ENCODE measurements at places on chromosomes 4 and X. TPM values are rescaled to one million over a fixed set of nuclear protein-coding genes. Genes with fewer than 3 reads are reported as not detected.
A peak's percentile ranks its signal among the peaks of the same experiment; 100 is the strongest.

DNA sequence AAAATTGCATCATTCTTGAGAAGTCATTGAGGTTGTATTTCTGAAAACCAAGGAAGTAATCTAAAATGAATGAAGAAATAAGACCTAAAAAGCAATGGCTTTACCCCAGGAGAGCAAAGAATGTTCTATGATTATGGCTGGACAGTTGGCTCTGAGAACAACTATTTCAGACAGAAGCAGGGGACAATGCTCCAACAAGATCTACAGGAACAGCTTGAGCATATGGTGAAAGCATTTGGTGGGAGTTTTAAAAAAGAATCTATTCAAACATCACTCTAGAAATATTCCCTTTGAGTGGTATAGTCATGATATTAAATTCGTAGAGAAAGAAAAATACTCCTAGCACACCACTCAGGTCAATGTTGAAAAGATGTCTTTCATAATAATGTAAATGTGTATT, 26.7 kb downstream of the DYNLT3 start:
- no peak for DNase-seq

DNA sequence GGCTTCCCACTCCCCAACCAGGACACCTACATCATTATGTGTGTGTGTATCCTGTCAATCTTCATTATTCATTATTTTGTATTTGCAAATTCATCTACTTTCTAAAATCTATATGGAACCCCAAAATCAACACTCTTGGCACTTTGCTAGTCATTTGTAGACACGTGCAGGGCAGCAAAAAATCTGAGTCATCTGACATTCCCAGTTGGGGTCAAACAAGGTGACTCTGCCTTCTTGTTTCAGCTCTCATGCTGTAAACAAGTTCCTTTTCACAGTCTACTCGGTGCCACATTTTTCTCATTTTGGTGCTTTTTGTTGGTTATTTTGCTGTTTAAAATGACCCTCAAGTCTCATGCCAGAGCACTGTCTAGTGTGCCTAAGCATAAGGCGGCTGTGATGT, 5.9 kb downstream of the MRFAP1L1 start:
- no peak for DNase-seq

- no peak for DNase-seq
Observed at GRCh38 chr4:113101669-113102068, 52.2 kb downstream of the ANK2 start.

- DNase-seq = no peak
Observed at GRCh38 chr4:101191302-101192098, 155.8 kb downstream of the PPP3CA start.

DNA sequence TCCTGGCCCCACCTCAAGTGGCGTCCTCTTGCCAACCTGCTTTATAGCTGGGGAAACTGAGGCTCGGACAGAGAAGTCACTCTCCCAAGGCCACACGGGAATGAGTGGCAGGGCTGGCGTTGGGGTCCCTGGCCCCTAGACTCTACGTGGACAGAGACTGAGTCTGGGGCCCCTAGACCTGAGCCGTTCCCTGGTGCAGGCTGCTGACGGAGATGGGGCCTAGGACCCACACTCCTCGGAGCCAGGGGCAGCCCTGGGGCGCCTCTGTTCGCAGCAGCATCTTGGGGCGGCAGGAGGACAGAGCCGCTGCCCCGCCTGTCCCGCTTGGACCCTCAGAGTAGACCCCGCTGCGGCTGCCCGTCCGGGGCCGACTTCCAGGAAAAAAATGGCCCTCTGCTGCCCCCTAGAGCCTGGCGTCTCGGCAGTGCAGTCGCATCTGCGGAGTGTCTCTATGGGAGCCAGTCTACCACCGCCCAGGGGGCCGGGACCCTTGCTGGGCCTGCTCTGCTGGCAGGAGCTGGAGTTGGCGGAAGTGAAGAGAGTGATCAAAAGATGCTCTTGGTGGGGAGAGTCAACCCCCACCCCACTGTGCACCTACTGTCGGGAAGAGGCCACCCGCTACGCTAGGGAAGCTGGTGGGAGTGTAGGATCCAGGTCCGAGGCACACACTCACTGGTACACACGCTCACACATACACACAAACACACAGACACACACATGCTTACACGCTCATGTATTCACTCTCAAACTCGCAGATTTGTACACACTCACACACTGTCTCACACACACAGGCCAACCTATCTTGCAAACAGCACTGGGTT, 220.1 kb downstream of the AFAP1 start:
- DNase-seq = peak; percentile 70

DNA sequence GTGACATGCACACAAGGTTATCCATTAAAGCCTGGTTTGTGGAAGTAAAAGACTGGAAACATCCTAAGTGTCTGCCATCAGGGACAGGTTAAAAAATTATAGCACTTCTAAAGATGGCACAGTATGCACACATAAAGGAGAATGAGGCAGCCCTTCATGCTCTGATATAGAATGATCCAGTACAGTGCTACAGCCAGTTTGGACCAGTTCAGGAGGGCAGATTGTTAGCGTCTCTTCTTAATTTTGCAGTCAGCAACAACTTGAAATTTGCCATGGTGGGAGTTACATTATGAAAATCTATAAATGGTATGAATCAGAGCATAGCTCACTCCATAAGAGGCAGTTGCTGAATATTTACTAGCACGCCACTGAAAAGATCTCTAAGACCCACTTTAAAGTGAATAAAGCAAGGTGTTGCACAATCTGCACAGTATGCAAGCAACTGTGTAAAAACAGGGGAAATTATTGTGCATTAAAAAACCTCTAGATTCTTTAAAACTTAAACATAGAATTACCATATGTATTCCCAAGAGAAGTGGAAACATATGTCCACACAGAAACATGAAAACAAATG, 20.3 kb upstream of the SOD3 start:
- DNase-seq = no peak

DNA sequence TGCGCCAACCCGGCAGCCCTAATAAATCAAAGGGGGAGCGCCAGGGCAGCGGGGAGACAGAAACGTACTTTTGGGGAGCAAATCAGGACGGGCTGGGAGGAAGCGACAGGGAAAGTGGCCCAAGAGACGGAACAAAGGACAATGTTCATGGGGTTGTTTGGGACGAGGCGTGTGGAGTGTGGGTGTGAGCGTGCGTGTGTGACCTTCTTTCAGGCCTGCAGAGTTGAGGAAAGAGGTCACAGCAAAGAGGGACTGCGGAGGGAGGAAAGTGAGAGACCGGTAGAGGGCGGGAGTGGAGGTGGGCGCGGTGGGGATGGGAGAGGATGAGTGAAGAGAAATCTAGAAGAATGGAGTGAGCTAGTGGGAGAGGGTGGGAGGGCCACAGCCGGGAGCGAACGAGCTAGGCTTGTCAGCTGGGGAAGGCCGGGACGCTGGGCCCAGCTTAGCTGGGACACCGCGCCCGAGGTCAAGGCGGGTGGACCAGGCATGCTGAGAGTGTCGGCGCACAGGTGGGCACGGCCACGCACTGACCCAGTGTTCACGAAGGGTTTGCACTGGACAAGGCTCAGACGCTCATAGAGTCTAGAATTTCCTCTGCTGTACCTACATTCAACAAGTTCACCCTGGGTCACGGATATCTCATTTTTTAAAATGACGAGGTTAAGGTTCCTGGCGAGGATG, 14.7 kb upstream of the PITX2 start:
- no peak for DNase-seq

DNA sequence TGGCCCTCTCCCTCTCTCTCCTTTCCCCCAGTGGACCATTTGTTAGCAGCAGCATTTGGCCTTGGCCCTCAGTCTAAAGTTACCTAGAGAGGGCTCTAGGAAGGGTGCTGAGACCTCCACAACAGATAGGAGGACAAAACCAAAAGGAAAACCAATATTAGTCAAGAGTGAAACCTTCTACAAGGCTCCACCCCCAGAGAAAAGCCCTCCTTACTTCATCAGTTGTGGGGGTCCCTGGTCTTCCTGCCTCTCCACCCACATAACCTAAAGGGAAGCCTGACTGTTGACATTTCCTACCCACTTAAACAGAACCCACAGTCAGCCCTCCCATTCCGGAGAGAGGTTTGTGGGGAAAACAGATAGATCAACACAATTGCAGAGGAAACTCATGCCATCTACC, 4.7 kb upstream of the CD40LG start:
- no peak for DNase-seq

GRCh38 chrX:70039758-70040157, 10.0 kb downstream of the AWAT2 start:
- no peak for DNase-seq

DNA sequence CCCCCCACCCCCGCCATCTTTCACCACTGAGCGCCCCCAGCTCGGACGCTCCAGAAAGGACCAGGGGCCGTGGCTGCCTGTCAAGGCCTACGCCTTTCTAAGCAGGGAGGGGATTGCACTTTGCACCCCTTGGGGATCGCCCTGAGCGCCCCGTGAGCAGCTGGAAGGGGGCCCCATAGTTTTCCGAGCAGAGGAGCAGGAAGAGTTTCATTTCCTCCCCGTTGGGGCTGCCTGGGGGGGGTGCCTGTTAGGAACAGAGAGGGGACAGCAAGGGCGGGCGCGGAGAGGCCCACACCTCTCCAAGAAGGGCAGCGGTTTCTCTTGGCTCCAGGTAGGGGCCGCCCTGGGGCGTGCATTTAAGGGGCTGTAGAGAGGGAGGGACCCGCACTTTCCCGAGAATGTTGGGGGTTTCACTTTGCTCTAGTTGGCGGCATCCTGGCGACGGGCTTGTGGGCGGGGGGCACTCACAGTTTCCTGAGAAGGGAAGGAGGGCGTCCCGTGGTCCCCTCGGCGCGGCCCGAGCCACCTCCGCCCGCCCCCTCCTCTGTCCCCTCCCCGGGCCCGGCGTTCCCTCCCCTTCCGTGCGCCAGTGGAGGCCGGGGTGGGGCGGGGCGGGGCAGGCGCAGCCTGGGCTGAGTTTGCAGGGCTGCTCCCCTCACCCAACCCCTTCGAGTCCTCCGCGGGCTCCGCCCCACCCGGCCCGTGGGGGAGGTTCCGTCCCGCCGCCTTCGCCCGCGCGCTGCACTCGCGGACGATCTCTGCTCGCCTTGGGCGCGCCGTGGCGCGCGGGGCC, 82.3 kb upstream of the CD99 start:
- peak; percentile 79 for DNase-seq

DNA sequence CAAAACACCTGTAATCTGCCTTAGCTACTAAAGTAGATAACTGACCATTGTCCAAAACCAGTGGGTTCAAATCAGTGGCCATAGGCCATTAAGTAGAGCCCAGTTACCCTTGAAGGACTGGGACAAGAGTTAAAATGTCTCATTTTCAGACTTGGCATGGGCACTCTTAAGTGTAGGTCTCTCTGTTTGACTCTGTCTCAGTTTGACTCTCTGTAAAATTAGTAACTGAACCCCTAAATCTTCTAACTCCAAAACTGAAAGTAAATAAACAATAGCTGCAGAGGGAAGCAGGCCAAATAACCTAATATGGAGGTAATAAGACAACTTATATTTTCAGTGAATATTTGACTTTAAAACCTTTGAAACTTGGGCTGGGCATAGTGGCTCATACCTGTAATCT, 89.1 kb downstream of the SLC16A2 start:
- no peak for DNase-seq

- peak; percentile 70 for DNase-seq
Observed at GRCh38 chr4:2261110-2261852, 628 bp downstream of the MXD4 start.

- DNase-seq = no peak
Observed at GRCh38 chr4:15575966-15576365, 79.2 kb downstream of the FBXL5 start.

- DNase-seq = no peak
Observed at GRCh38 chrX:107398115-107398514, 51.3 kb upstream of the FRMPD3 start.

- no peak for DNase-seq
Observed at GRCh38 chrX:47145395-47146120, 537 bp downstream of the RBM10 start.

The FDCSP gene
- not detected for total RNA-seq

The ANOS1 gene
- total RNA-seq = 1.6 TPM

The FGFR3 gene
- total RNA-seq = 39.1 TPM

The PNMA5 gene
- 0.09 TPM for total RNA-seq

Measured in liver (tissue), 10 donors.